Forelimb muscle (tissue), 1 donor: ENCODE measurements at places on chromosomes 3 and 15. TPM values are rescaled to one million over a fixed set of nuclear protein-coding genes. Genes with fewer than 3 reads are reported as not detected.

The P2RY14 gene
- 1.4 TPM for polyA plus RNA-seq

The SAMMSON gene
- polyA plus RNA-seq, result not detected

The CCK gene
- polyA plus RNA-seq, result 5.9 TPM

The SIDT1 gene
- polyA plus RNA-seq, result 2.6 TPM

The SLC15A2 gene
- 49.8 TPM for polyA plus RNA-seq

The LTF gene
- 3.0 TPM for polyA plus RNA-seq

The ABI3BP gene
- 265 TPM for polyA plus RNA-seq

The PIK3CB gene
- polyA plus RNA-seq, result 8.5 TPM

The GOLGA6L6 gene
- polyA plus RNA-seq, result not detected

The PRR20G gene
- polyA plus RNA-seq, result not detected

The GRAMD1C gene
- polyA plus RNA-seq, result 2.7 TPM

The CCRL2 gene
- polyA plus RNA-seq, result 0.38 TPM

The USP3 gene
- polyA plus RNA-seq, result 22.1 TPM

The ZNF619 gene
- polyA plus RNA-seq, result 2.8 TPM

The KLHL6 gene
- 1.5 TPM for polyA plus RNA-seq

The SPATA12 gene
- polyA plus RNA-seq, result 0.05 TPM

The PIGZ gene
- 1.7 TPM for polyA plus RNA-seq

The KLHL25 gene
- polyA plus RNA-seq, result 8.3 TPM

The SLC51B gene
- 1.3 TPM for polyA plus RNA-seq

The CLSTN2 gene
- polyA plus RNA-seq, result 2.1 TPM

The SERPINI1 gene
- 7.9 TPM for polyA plus RNA-seq

The PLCH1 gene
- polyA plus RNA-seq, result 0.32 TPM

The BOC gene
- polyA plus RNA-seq, result 44.4 TPM

The ADAMTSL3 gene
- polyA plus RNA-seq, result 33.1 TPM

The KY gene
- 73.0 TPM for polyA plus RNA-seq

The HESX1 gene
- polyA plus RNA-seq, result 1.6 TPM

The C2CD4B gene
- polyA plus RNA-seq, result 1.8 TPM

The SNRPN gene
- 211 TPM for polyA plus RNA-seq

The ACKR2 gene
- polyA plus RNA-seq, result 0.46 TPM

The PRICKLE2 gene
- 6.9 TPM for polyA plus RNA-seq

The CLDN16 gene
- 0.13 TPM for polyA plus RNA-seq

The UBA7 gene
- polyA plus RNA-seq, result 18.3 TPM

The MAP1A gene
- polyA plus RNA-seq, result 28.3 TPM

The KNG1 gene
- polyA plus RNA-seq, result not detected
